Activated naive CD4-positive, alpha-beta T cell treated with anti-CD3 and anti-CD28 coated beads for 36 hours (primary cell): ENCODE measurements at places on chromosomes 6 and 20.

GRCh38 chr6:44367681-44368080 lies 19.8 kb upstream of the CDC5L start:
- peak; percentile 12 for DNase-seq

- no peak for DNase-seq
Measured at GRCh38 chr6:93343476-93343875, 75.9 kb downstream of the EPHA7 start.

DNA sequence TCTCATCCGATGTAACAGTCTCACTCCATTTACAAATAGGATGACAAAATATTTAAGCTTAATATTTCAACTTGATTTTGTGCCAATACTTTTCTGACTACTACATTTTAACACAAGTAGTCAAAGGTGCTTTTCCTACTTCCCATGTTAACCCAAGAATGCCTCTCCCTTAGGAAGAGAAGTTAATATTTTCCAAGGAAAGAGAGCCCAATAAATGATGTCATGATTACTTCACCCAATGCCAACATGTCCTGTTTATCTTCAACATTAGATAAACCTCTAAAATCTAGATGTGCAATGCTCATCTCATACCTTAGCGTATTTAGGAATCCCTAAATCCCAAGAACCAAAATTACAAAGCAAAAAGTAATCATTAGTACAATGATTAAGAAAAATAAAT lies 156.7 kb upstream of the TENT5A start:
- no peak for DNase-seq

DNA sequence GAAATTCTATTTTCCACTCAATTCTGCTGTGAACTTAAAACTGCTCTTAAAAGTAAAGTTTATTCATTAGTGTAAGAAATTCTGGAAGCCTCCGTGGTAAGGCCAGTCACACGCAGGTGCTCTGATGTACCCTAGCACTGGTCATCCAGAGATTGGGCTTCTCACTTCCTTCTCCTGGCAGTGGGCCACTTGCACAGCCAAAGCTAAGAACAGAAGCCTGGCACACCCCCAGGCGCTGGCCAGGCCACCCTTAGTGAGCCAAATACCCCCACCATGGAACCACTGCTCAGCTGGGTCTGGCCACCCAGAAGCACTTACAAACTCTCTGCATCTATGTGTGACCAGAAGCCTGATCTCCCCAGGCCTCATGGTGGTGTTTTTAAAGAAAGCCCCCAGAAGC lies 35.3 kb upstream of the ARFGEF2 start:
- no peak for DNase-seq

- DNase-seq = no peak
Measured at GRCh38 chr20:13297147-13297899, 76.2 kb downstream of the ISM1 start.

DNA sequence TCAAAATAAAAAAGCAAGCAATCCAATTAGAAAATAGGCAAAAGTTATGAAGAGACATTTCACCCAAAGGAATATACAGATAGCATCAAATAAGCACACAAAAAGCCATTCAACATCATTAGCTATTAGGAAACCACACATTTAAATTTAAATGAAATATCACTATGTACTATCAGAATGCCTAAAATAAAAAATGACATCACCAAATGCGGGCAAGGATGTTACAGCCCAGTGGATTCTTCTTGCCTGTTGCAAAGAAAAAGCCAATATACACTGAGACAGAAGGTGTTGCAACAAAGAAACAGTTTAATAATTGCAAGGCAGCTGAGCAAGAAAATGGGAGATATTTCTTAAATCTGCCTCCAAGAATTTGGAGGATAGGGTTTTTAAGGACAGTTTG lies 31.0 kb upstream of the MBOAT1 start:
- DNase-seq = no peak

GRCh38 chr6:26270903-26271667 lies 93.9 kb upstream of the BTN3A2 start:
- DNase-seq = peak; percentile 92

DNA sequence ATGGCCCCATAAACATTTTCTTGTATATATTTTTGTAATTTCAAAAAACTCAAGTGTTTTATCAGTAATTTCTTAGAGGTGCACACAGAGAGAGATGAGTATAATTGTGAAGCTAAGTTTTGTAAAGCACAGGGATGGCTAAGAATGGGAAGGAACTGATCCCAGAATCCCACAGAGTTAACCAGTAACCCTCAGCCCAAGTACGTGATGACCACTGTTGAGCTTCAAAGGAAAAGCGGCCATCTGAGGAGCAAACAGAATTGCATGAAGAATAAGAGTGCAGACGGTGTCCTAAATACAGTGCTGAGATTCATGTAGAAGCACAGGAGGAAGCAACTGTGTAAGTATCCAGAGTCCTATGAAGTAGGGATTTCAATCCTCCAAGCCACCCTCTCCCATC lies 28.1 kb upstream of the HLA-C start:
- no peak for DNase-seq
